ENCODE measurements at places on chromosomes 12 and 14.

DNA sequence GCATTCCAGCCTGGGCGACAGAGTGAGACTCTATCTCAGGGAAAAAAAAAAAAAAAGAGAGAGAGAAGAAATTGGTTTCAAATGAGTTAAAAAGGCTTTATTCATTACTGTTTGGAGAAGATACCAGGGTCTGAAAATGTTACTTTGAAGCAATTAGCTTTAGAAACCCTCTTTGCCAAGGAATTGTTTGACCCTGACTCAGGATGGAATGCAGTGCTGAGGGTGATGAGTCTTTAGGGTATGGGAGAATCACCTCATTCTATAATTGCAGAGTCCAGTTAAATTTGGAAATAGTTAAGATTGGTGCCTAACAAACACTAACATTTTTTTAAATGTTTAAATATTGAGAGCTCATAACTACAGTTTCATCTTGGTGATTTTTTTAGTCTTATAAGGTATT, 13.3 kb downstream of the RAP1B start:
- DNase-seq: no peak

- no peak for DNase-seq
Measured at GRCh38 chr12:106248312-106248845, 559 bp upstream of the CKAP4 start.

GRCh38 chr14:23071921-23072539, 14.7 kb upstream of the CDH24 start:
- peak; percentile 55 for DNase-seq

GRCh38 chr12:18859400-18859799, 121.5 kb downstream of the CAPZA3 start:
- no peak for DNase-seq

- DNase-seq: no peak
Measured at GRCh38 chr14:100322138-100322957, 791 bp upstream of the SLC25A47 start.

GRCh38 chr14:105867961-105868599, 341.7 kb downstream of the TMEM121 start:
- DNase-seq: no peak

GRCh38 chr14:46230540-46230939, 421.0 kb downstream of the RPL10L start:
- DNase-seq: no peak

DNA sequence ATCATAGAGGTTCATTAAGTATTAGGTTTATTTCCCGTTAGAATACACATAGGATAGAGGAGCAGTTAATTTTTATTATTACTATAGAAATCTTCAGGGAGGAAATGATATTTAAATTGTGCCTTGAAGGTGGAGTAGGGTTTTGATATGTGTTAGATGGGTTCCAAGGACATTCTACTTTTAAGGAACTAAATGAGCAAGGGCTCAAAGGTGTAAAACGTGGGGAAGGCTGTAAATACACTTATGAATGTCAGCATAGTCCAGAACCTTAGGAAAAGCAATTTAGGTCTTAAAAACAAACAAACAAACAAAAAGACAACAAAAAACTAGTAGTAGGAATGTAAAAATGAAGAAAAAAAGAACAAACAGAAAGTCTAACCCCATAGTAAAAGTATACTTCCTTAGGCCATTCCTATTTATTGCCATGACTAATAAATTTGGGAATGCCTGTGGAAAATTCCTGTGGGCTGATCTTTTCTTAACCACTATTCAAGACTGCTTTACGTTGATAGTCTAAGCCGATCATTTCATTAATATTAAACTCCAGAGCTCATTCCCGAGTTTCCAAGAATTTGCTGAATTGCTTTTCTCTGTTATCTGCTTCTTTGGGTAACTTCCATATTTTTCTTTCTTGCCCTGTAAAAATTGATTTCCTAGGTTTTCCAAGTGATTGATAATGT, 180.3 kb downstream of the RAD51B start:
- DNase-seq: no peak

- peak; percentile 85 for DNase-seq
Measured at GRCh38 chr12:116276652-116277466, 634 bp downstream of the MED13L start.

- DNase-seq: no peak
Measured at GRCh38 chr14:95651028-95651427, 35.2 kb upstream of the TCL1B start.

GRCh38 chr14:96161636-96162035, 43.0 kb upstream of the BDKRB2 start:
- DNase-seq: no peak

GRCh38 chr14:93107453-93107852, 8.3 kb downstream of the ITPK1 start:
- DNase-seq: no peak

GRCh38 chr14:21912367-21912766, 238.7 kb upstream of the OR4E1 start:
- DNase-seq: no peak

DNA sequence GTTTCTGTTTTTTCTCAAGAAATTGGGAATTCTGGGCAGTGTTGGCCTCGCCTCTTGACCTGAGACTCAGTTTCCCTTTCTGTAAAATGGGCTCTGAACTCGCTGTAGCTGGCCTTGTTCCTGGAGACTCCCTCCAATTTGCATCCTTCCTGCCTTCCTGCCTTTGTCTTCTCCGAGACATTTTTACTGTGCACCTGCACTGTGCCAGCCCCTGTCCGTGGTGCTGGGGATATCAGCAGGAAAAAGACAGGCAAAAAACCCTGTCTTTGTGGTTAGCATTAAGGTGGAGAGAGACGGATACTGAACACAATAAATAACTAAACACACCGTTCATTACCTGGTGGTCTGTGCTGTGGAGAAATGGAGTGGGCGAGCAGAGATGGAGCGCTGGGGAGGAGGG, 129.8 kb downstream of the AACS start:
- no peak for DNase-seq

Measured in H7 (cell line).